Lung microvascular endothelial cell (primary cell): ENCODE measurements at places on chromosomes 4 and X.

GRCh38 chr4:111115881-111116280, 493.0 kb upstream of the PITX2 start:
- DNase-seq, result no peak

DNA sequence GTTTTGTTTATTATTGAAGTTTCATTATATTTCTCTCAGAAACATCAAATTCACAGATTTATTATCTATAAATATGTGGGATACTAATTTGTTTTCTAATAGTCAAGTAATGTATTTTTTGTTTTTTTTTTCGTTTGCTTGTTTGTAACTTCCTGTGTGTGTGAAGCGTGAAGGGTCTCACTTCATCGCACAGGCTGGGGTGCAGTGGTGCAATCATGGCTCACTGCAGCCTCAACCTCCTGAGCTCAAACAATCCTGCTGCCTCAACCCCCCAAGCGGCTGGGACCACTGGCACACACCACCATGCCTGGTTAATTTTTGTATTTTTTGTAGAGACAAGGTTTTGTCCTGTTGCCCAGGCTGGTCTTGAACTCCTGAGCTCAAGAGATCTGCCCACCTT, 55.1 kb downstream of the SH3RF1 start:
- no peak for DNase-seq

DNA sequence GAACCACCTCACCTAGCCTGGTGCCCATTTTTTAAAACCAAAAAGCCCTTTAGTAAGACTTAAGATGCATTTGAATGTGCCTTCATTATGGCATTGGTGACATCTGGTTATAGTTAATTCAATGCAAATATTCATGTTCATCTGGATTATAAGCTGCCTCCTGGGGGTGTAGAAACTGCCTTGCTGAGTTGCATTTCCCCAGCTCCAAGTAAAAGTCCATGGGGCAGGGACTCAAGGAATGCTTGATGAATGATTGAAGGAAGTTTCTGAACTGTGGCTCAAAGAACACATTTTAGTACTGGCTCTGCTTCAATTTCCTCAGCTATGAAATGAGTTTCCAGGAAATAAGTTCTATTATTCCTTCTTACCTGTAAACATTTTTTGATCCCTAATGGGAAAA, 18.5 kb upstream of the RBM47 start:
- no peak for DNase-seq

GRCh38 chr4:71841336-71841735, 57.5 kb upstream of the GC start:
- no peak for DNase-seq

- DNase-seq, result no peak
Observed at GRCh38 chr4:38752941-38753806, 29.6 kb downstream of the TLR10 start.

DNA sequence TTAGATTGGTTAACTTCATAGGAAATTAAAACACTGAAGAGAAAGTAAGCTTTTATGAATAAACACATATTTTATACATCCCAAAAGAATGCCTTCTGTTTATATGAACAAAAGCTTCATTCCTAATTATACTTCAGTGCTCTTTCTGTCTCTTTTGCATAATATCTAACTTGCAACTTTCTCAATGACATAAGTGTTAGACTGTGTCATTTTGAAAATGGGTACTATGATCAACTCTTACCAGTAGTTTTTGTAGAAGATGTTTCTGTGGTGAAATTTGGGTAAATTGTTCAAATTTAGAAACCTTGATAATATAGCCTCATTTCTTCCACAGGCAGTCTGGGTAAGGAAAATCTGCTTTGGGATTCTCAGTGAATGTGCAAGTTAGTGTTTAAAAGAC, 991.4 kb downstream of the CCSER1 start:
- DNase-seq, result no peak

DNA sequence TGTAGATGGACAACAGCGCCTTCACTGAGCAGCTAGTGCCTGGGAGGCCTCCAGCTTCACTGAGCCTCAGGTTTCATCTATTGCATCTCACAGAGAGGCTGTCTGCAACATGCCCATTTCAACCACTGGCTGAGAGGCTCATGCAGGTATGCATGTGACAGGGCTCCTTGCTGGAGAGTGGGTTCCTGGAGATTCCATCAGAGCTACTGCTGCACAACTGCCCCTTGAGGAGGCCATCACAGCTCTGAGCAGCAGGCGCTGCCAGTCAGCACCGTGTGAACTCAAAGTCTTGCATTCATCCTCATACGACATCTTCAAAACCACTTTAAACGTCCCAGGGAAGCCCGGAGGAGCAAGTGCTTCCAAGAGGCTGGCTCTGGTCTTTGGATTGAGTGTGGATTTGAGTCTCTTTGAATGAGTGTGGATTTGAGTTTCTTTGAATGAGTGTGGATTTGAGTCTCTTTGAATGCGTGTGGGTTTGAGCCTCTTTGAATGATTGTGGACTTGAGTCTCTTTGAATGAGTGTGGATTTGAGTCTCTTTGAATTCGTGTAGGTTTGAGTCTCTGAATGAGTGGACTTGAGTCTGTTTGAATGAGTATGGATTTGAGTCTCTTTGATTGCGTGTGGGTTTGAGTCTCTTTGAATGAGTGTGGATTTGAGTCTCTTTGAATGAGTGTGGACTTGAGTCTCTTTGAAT, 8.7 kb downstream of the P2RY8 start:
- DNase-seq, result no peak

GRCh38 chrX:101385795-101386541, at the start of gene BTK:
TSS of gene BTK (minus strand) at chrX:101386191. CDS start at chrX:101375284, 10,907 bp downstream.
- no peak for DNase-seq

DNA sequence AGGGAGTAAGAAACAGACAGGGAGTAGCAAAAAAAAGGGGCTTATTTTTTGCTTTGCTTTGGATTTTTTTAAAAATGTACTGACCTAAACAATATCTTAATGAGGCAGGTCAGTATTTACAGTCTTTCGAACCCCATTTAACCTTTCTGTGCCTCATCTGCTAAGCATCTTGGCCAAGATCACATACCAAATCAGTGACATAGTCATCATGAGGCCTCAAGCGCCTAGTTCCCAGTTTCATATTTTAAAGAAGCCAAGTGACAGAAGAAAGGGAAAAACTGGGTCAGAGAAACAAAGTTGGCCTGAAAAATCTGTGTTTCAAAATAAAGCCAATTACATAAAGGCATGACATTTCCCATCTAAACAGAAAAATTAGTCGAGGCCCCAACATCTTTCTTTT, 94.6 kb upstream of the WDR44 start:
- no peak for DNase-seq

DNA sequence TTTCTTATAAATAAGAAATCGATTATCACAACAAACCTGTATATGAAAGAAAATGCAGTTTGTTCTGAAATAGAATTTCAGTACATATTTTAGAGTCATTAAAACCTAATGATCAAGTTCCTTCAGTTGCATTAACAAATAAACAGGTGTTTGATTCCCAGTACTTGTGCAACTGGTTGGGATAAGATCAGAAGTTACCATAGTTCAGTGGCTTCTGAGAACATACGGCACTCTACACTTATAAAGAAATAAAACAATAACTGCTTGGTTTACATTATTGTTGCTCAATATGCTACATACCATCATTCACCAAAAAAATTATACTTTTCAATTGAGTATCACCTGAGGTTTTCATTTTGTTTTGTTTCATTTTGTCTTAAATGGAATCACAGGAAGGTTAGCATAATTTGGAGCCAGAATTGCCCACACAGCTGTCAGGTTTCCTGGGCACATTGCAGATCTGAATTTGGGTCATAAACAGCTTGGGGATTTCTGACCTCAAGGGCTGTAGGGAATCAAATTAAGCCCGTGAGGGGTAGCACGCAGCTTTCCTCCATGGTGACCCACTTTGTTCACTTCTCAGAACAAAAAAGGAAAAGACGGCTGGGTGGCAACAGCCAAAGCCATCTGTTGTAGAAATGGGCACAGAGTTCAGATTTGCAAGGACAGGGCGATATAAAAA, 14.9 kb upstream of the CCNG2 start:
- DNase-seq, result no peak

GRCh38 chrX:130550351-130550750, 148.6 kb downstream of the RBMX2 start:
- no peak for DNase-seq

- no peak for DNase-seq
Observed at GRCh38 chrX:149506349-149506748, 1.2 kb upstream of the IDS start.

DNA sequence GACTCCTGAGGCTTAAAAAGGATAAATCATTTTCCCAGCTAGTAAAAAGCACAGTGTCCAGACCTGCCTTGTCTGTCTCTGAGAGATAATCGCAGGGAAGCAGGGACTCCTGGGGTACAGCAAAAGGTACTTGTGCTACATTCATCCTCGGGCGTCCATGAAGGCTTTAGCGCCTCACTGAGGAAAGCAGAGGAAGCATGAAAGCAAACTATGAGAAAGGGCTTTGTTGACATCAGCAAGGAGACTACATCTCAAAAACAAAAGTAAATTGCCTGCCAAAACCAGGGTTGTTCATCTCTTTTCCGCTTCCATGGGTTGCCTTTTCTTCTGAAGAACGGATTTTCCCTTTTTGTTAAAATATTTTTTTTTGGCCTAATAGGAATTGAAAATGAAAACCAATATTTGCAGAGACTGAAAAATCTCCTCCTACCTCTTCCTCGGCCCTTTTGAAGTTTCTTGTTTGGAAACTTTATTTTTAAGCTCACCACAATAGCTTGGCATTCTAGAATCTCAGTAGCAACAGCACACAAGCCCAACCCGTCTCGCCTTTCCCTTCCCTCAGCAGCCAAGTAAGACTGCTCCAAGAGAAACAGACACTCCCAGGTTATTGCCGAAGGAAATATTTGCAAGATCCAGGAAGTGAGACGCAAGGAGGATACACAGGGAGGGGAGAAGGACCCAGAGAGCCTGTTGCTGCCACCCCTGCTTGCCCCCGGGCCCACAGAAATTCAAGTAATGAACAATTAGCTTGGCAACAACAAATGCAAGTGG, 148.3 kb upstream of the DGKK start:
- no peak for DNase-seq

- DNase-seq, result no peak
Observed at GRCh38 chrX:39939678-39940077, 158.1 kb downstream of the BCOR start.

DNA sequence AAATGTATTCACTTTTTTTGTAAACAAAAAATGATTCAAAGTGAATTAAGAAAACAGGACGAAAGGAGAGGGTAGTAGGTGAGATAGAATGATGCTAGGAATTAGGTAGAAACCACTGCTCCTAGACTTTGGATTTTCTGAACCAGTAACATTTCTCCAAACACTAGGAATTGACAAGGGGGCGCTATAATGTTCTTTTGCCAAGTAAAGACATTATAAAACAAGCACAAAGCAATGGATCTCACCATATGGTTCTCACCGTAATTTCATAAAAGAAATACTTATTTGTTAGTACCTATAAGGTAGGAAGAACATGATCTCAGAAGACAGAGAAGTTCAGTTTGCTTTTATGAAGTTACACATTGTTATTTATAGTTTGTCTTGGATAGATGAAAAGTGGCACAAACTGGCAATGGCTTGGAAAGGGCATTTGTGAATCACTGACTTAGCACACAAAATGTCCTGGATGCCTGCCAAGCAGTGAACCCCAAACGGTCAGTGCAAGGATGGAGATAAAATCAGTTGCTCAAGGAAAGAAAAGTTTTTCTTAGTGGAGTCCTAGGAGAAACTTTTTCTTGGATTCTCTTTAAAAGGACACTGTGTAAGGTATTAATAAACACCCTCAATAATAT, 8.1 kb upstream of the TBC1D1 start:
- DNase-seq, result no peak

DNA sequence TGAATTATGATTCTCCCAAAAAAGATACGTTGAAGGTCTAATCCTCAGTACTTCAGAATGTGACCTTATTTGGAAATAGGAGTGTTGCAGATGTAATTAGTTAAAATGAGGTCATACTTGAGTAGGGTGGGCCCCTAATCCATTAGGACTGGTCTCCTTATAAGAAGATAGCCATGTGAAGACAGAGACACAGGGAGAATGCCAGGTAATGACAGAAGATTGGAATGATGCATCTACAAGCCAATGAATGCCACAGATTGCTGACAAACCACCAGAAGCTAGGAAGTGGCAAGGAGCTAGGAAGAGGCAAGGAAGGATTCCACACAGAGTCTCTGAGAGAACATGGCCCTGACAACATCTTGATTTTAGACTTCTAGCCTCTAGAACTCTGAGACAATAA, 7.4 kb upstream of the RPS6KA3 start:
- no peak for DNase-seq

- DNase-seq, result no peak
Observed at GRCh38 chr4:13542577-13543031, 1.7 kb downstream of the NKX3-2 start.

DNA sequence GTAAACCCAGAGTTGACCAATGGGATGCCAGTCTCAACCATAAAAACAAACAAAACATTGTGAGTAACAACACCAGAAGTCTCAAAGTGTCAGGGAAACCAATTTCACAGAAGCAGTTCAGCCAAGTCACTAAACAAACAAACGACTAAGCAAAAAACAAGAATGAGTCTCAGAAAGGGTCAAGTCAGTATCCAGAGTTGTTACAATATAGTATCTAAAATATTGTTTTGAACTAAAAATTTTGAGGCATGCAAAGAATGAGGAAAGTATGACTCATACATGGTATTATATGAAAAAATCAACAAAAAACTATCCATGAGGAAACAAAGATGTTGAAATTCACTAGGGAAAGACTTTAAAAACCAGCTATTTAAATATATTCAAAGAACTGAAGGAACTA, 70.6 kb downstream of the AR start:
- peak; percentile 62 for DNase-seq

DNA sequence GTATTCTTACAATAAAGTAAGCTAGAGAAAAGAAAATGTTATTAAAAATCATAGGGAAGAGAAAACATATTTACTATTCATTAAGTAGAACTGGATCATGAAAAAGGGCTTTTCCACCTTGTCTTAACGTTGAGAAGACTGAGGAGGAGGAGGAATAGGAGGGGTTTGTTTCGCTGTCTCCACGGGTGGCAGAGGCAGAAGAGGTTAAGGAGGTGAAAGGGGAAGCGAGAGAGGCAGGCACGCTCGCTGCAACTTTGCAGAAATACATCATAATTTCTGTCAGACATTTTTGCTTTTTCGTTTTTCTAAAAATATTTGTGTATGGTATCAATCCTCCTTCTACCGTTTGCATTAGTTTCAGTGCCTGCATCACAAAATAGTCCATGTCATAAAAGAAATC, 2375.1 kb upstream of the AGA start:
- DNase-seq, result no peak

DNA sequence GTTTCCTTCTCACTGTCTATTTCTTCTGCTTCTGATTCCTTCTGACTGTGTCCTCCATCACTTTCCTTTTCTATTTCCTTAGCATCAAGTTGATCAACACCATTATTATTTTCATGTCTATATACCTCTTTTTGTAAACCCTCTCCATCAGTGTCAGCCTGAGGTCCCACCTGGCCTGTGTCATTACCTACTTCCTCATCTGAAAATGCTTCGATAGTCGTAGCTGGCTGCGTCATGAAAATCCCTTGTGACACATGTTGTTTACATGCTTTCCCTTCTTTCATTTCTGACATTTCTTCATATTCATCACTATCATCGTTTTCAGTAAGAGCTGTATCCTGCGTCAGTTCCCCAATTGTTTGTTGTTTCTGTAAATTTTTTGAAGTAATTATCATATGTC, 39.6 kb downstream of the RPGR start:
- DNase-seq, result no peak

- DNase-seq, result no peak
Observed at GRCh38 chr4:184444215-184444952, 30.0 kb downstream of the IRF2 start.
